Vagina (tissue), 2 donors: ENCODE measurements at places on chromosomes 4 and X.

DNA sequence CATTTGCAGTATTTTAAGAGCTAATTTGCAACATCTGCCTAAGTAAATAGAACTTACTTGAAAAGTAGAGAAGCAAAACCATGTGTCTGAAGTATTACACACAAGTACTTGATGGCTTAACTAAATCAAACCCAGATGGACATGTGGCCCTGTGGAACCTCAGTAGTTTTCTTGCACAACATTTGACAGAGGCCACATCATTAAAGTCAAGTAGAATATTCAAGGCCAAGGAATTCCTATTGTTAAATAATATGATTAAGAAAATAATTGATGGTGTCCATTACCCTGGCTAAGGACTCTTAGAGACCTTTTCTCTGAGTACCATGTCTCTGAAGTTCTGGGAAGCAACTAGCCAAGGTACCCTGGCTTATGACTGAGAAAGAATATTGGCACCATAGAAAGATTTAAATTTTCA, 135.4 kb upstream of the OTUD4 start:
- DNase-seq, result no peak

- DNase-seq, result no peak
Observed at GRCh38 chrX:101668143-101668542, 8.5 kb upstream of the ARMCX2 start.

GRCh38 chrX:150527108-150527507, 41.3 kb upstream of the MTM1 start:
- no peak for DNase-seq

- no peak for DNase-seq
Observed at GRCh38 chr4:22678940-22679854, 13.5 kb upstream of the GBA3 start.

DNA sequence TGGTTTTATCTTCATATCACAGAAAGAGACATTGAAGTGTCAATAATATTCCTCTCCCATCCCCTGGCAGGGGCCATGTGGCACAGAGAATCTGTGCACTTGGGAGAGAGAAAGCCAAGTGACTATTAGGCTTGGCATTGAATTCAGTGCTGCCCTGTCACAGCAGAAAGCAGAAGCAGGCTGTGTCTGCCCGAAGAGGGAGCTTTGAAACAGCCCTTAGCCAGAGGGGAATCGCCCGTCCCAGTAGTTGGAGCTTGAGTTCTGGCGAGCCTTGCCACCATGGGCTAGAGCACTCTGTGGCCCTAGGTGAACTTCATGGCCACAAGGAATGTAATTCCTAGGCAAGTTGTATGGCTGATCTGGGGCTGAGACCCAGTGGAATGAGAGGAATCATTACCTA, 282.5 kb upstream of the PCDH10 start:
- no peak for DNase-seq

- no peak for DNase-seq
Observed at GRCh38 chr4:177128306-177128705, 181.4 kb upstream of the NEIL3 start.

- no peak for DNase-seq
Observed at GRCh38 chr4:15116509-15117079, 114.3 kb downstream of the CPEB2 start.

DNA sequence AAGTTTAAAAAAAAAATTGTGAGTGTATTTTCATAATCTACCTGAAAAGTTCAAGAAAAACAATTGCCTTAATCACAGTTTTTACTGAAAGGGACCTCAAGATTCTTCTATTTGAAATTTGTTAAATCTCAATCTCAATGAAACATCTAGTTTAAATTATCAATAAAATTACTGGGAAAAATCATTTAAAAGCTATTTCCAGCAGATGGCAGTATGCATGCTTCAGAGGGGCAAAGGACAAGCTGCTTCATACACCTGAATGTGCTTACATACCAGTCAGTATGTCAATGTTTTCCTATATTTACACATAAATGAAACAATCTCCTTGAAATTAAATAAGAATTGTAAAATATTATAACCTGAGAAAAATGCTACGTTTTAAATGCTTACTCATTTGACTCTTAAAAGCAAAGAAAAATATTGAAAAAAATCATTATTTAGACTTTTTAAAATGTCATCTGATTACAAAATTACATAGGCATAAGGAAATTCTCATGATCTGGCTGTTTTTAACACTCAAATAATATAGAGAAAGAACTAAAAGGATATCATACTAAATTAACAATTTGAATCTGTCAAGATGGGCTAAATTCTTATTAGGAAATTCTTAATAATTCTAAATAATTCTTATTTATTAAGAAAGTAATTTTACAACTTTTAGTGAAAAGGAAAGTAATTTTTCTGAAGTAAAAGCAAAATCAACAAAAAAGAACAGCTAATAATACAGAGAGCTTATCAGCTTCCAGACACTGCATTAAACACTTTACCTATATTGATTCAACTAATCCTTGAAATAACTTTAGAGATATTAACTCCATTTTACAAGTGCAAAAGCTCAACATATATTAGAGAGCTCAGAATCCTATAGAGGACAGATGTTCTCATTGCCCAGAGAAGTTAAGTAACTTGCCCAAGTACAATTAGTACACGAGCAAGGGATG, 242.1 kb downstream of the ADAMTS3 start:
- no peak for DNase-seq

GRCh38 chrX:74382613-74383012, 38.7 kb upstream of the SLC16A2 start:
- no peak for DNase-seq

DNA sequence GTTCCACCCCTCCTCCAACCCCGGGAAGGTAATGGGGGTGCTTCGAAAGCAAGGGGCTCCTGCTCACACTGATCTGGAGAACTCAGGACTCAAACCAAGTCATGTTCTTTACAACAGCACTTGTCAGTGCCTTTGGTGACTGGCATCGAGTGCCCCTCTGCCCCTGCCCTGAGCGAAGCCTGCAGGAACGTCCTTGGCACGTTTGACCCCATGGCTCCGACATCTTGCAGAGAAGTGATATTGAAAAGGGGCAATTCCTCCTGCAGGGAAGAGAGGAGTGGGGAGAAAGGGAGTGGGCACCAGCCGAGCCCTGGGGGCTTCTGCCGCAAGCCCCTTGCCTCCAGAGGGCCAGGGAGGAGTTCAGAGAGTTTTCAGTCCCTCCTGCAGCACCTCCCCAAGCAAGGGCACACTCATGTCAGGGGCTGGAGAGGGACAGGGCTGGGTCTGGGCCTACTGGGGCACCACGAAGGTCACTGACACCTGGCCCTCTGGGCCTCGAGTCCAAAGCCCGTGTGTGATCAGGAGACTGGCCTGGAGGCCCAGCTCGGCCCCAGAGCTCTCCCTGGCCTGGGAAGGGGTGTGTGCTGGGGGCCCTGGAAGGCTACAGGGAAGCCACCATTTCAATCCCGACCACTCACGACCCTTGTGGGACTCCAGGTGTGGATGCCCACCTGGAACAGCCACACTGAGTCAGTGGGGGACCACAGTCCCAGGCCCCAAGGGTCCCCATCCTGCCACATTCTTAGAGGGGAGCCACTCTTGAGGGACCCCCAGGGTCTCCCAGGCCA, 94.9 kb upstream of the NKX1-1 start:
- DNase-seq, result no peak

GRCh38 chr4:88859191-88859812, 161.7 kb upstream of the NAP1L5 start:
- no peak for DNase-seq

DNA sequence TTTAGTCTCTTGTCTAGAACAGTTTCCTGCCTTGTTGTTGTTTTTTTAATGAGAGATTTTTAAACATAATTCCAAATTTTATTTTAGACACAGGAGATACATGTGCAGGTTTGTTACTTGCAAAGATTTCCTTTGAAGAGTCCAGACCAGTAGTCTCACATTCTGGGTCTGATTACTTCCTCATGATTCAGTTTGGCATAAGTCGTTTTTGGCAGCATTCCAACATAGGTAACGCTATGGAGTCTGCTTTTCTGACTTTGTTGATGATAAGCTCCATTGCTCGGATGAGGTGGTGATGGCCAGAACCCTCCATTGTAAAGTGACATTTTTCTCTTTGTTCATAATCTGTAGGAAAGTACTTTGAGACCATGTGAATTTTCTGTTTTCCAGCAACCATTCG, 74.7 kb downstream of the CLCN4 start:
- no peak for DNase-seq

DNA sequence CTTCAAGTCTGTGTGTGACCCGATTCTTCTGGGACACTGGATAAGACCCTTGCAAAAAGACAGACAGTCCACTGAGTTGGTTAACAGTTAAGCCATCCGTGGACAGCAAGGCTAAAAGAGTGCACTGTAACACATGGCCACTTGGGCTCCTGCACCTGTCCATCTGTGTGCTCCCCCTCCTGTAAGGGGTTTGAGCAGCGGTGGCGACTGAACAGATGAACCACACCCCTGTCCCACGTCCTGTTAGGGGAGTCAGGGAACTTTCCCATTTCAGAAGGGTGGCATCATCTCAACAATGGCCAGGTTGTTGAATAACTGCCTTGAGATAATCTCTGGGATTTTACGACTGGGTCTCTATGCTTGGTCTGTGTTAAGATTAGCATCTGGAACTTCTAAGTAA, 178.6 kb downstream of the GRXCR1 start:
- DNase-seq, result no peak

DNA sequence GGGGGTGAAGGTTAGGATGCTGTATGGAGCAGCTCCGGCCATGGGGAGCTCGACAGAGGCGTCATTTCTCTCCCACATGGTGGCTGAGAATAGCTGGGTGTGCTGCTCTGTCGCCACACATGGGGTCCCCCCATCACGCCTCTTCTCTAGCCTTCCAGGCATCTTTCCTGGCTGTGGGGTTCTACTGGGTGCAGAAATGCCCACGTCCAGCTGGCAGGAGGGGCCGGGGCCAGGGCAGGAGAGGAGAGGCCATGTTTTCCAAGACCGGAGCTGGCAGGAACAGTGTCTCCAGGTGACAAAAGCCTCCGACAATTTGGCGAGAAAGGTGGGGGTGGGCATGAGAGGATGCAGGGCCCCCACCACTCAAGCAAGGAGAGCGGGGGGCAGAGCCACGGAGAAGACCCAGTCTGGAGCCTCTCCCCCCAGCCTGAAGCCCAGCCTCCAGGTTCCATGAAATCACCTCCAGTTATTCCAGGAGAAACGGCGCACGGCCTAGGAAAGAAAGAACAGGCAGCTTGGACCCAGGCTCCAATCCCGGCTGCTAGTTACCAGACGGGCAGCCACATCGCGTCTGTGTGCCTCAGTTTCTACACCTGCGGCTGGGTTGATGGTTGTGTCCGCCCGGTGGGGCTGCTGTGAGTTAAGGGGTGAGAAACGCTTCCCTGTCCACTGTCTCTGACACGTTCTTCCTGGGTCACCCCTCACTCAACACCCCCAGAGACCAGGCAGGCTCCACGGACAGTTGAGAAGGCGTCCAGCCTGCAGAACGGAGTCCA, 27.4 kb upstream of the SPON2 start:
- no peak for DNase-seq

DNA sequence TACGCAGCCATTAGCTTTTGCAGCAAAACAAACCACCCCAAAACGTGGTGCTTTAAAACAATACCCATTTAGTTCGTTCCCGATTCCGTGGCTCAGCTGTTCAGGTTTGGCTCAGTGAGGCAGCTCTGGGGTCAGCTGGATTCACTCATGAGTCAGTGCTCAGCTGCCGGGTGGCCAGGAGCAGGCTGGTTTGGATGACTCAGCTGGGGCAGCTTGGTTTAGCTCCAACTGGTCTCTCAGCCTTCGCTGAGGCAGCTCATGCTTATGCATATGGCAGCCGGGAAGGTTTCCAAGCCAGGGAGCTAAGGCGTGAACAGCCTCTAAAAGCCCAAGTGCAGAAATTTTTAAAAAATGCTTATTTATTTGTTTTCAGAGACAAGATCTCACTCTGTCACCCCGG, 13.3 kb upstream of the CD99 start:
- DNase-seq, result no peak

DNA sequence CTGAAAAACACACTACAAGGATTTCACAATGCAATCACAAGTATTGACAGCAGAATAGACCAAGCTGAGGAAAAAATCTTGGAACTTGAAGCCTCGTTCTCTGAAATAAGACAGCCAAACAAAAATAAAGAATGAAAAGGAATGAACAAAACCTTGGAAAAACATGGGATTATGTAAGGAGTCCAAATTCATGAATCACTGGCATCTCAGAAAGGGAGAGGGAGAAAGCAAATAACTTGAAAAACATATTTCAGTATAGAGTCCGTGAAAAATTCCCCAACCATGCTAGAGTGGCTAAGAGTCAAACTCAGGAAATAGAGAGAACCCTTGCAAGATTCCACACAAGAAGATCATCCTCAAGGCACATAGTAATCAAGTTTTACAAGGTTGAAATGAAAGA, 178.5 kb upstream of the CTSO start:
- no peak for DNase-seq

- peak; percentile 74 for DNase-seq
Observed at GRCh38 chr4:8316911-8317351, 47.4 kb downstream of the HTRA3 start.

GRCh38 chrX:623599-624315, 6.8 kb upstream of the SHOX start:
- peak; percentile 79 for DNase-seq

- DNase-seq, result no peak
Observed at GRCh38 chr4:11566444-11567022, 137.8 kb upstream of the HS3ST1 start.

GRCh38 chr4:138907174-138907573, 108.4 kb upstream of the NOCT start:
- no peak for DNase-seq

- no peak for DNase-seq
Observed at GRCh38 chr4:88573276-88573980, 18.9 kb upstream of the HERC3 start.

- DNase-seq, result no peak
Observed at GRCh38 chrX:79138658-79139241, 5.7 kb upstream of the GPR174 start.

- no peak for DNase-seq
Observed at GRCh38 chr4:80926891-80927290, 103.6 kb upstream of the BMP3 start.

- DNase-seq, result no peak
Observed at GRCh38 chr4:156117743-156118142, 164.1 kb upstream of the CTSO start.

DNA sequence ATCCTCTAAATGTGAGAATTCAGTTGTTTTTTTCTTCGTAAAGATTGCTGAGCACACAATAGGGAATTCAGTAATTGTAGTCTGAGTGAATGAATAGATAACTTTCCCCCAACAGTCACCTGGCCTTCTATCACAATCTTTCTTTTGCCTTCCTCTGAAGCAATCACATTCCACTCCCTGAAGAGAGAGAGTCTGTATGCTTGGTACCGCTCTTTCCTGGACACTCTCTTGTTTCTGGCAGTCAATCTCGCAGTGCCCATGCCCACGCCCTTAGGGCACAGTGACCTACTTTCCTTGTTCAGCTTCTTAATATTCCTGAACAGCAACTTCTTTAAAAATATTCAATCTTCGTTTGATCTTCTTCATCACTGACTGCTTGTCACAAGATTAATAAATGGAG, 255.9 kb downstream of the ADAMTS3 start:
- no peak for DNase-seq

DNA sequence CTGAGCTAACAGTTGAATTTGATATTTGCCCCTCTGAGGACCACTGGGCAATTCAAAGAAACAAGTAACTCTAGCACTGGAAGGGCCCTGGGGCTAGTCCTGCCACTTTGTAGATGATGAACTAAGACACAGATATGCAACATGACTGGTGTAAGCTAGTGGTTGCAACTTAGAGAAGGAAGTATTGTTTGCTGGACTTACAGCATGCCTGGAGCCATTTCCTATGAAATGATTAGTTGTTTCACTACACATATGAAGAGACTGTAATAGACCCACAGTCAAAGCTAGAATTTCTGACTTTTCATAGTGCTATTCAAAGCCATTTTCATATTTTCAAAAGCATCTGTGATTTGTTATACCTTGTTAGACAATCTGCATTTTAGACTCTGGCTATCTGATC, 96.2 kb downstream of the TSPAN7 start:
- DNase-seq, result no peak

- DNase-seq, result no peak
Observed at GRCh38 chr4:140065393-140065792, 88.6 kb downstream of the MAML3 start.
